ENCODE measurements at places on chromosomes 1 and 21.
A peak's percentile ranks its signal among the peaks of the same experiment; 100 is the strongest.

DNA sequence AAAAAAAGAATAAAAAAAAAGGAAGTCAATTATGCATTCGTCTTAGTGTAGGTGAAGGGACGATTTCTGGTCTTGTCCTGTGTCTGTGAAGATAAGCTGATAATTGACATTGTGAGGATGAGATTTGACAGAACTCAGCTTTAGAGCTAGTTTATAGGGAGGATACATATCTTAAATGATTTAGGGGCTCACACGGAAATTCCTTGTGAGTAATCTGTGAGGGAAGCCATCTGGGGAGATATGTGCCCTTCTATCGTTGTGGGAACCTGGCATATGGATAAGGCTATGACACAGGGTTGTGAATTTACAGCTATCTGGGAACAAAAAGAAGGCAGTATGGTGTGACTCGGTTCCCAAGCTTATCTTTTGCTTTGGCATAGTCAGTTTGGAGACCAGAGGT is 71.1 kb downstream of the RABGAP1L start:
- no peak for DNase-seq

DNA sequence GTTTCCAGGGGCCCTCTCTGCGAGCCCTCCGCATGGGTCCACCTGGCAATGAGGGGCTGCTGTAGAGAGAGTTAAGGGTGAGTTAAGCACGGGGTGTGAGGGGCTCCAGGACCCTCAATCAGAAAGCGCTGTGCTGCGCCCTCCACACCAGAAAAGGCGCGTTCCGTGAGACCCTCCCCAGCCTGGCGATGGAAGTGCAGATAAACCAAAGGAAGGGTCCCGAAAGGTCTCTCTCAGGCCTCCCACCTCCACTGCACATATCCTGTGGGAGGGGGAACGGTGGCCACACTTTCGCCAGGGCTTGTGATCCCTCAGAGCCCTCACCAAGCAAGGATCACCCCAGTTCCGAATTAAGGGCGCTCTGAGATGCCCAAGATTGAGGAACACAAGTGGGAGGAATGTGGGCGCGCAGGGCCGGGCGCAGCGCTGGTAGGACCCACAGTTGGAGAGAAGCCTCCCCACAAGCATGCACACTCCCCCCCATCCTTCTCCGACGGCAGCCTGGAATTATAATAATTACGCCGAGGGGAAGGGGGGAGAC is 1.1 kb downstream of the WNT3A start:
- no peak for DNase-seq

GRCh38 chr1:106960412-106960811 is 96.1 kb upstream of the PRMT6 start:
- no peak for DNase-seq

DNA sequence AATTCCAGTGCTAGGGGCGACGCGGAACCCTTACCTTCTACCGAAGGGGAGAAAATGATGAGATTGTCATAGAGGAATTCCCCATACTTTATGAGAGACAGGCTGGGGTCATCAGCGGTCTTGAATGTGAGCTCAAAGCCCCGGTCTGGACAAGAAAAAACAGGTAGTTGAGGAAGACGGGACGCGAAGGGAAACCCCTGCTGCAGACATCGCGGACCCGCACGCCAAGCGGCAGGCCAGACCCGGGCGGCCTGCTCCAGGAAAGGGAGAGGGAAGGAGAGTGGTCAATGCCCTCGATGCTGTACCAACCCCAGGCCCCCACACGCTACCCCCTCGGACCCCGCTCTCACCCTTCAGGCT is 342 bp downstream of the DDOST start:
- no peak for DNase-seq

- DNase-seq, result no peak
Observed at GRCh38 chr1:236608930-236609726, 4.8 kb upstream of the HEATR1 start.

- no peak for DNase-seq
Observed at GRCh38 chr21:35368326-35368725, 319.2 kb upstream of the RUNX1 start.

DNA sequence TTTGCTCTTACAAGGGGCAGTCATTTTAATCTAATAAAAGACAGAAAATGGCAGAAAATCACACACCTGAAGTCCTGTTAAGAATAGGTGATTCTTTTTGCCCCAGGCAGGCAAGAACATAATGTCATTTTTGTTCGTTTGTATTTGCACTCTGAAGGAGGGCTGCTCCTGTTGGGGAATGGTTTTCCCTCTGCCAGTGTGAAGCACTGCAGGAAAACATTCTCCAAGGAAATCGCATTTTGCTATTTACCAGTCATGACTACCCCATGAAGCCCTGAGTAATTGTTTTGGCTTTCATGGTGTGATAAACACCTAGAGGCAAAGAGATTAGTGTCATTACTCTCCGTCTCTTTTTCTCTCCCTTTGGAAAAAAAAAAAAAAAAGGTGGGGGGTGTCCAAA is 345.5 kb downstream of the NTNG1 start:
- DNase-seq, result no peak

DNA sequence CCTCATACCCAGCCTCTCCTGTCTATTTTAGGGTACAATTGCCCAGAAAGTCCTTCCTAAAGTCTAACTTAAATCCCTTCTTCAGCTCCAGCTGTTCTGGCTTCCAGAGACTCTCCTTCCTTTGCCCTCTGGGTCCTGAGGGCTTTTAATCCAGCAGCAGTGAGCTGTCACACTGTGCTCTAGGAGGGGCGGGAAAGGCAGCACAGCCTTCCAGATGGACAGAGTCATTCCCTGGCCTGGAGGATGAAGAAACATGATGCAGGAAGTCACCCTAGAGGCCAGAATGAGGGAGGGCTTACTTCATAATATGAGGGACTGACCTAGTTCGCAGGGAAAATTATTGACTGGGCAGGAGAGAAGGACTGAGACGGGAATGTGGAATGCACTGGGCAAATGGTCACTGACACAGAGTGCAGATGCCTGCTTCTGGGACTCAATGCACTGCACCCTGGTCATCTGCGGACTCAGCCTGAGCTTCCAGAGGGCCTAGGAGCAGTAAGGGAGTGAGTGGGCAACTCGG is 1.3 kb downstream of the SH2D2A start:
- peak; percentile 28 for DNase-seq

DNA sequence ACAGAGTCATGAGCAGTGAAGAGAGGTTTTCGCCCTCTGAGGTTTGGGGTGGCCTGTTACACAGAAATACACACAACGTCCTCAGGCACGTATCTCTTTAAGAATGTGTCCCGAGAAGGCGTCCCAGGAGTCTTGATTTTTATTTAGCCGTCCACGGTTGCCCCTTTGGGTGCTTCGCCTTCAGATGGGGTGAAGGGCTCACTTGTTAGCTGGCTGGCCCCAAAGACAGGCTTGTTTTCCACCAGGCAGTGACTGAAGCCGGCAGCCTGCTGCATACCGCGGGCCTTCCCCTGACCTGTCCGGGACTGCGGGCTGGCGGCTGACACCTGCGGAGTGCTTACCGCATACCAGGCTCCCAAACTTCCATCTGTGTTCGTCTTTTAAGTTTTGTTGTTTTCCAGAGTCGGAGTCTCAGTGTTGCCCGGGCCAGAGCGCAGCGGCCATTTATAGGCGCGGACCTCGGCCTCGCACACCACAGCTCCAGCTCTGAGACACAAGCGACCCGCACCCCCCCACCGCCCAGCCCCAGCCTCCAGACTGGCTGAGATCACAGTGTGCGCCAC is 1.6 kb upstream of the ADARB1 start:
- DNase-seq, result no peak

DNA sequence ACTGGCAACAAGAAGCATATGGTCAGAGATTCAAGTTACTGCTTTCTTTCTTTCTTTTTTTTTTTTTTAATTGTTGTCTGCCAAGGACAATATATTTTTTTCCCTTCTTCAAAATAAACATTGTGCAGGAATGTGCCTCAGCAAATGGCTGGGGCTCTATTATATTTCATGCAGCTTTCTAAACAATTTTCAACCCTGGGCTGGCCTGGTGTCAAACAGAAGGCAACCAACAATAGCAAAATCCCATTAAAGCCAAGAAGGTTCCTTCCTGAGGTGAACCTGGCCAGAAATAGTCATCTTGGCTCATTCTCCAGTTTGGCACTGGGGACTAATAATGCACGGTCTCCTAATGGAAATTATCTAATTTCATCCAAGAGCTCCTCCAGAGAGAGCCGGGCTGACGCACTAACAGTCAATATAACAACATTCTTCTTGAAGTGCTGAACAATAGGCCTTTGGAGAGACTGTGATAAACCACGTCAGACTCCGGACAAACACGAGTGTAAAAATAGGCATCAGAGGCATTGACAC is 35.7 kb upstream of the HLX start:
- DNase-seq, result no peak

GRCh38 chr1:109151146-109151990 is 37.5 kb downstream of the ELAPOR1 start:
- no peak for DNase-seq

DNA sequence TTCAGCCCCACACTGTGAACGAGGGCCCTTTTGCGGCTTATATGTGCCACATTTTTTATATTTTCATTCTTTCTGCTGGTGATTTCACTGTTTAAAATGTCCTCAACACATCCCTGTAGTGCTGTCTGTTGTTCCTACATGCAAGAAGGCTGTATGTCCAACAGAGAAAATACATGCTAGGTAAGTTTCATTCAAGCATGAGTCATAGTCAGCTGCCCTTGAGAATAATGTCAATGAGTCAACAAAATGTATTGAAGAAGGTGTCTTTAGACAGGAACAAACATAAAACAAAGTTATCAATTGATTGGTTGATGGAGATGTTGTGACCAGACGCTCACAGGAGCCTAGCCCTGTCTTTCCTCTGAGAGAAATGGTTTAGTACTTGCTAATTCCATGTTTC is 553.4 kb downstream of the PLPP3 start:
- no peak for DNase-seq

- no peak for DNase-seq
Observed at GRCh38 chr1:111221633-111222291, 5.8 kb upstream of the CHI3L2 start.

DNA sequence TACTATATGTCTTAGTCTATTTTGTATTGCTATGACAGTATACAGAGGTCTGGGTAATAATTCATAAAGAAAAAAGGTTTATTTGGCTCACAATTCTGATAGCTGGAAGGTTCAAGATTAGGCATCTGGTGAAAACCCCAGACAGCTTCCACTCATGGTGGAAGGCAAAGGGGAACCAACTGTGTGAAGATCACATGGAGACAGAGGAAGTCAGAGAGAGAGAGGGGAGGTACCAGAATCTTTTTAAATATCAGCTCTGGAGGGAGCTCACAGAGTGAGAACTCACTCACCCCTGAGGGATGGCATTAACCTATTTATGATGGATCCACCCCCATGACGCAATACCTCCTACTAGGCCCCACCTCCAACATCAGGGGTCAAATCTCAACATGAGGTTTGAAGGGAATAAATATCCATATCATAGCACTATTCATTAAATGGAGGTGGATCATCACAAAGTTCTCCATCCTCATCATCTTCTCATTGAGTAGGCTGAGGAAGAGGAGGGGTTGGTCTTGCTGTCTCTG is 290.5 kb downstream of the DSCAM start:
- DNase-seq, result no peak
